ENCODE measurements at places on chromosomes 4 and X. TPM values are rescaled to one million over a fixed set of nuclear protein-coding genes. Genes with fewer than 3 reads are reported as not detected.

TAF7L gene
- not detected for total RNA-seq

SLC49A3 gene
- total RNA-seq, result 1.9 TPM

DNA sequence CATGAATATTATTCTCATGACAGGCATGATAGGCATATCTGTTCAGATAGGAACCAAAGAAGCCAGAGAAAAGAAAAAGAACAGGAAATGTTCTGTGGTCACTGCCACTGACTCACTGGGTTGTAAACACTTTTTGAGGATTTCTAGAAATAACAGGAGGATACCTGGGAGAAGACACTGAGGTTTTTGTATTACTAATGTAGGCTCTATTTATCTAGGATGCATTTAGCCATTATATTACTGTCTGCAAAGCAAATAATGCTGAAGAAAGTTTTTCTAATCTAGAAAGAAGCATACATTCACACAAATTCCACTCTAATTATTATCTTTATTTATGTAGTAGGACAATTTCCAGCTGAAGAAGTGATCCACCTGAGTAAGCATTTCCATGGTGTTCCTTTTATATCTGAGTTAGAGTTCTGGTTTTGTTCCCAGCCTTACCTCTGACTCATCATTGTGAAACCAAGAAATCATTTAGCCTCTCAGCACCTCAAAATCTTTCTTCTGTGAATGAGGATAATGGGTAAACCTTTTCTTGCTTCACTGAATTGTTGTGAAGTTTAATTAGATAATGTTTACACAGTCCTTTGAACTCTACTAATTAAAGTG lies 40.2 kb upstream of the EPGN start:
- no peak for DNase-seq

DNA sequence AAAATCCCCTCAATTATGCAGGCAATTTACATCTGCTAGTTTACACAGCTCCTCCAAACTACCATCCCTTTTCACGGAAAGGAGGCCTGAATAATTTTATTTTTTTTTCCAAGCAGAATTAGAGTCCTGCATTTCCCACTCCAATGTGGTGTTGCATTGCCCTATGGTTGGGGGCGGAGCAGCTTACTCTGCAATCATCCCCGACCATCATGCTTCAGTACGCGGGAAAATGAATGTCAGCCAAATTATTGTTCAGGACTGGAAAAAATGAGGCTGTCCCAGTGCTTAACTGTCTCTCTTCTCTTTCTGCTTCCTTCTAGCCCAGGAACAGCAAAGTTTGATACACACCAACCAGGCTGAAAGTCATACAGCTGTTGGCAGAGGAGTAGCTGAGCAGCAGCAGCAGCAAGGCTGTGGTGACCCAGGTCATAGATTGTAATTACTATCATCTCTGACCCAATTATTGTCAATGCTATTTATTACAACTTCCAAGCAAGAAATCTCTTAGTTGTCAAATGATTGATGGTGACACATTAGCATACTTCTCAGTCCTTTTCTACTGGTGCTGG lies 28.3 kb downstream of the MMRN1 start:
- DNase-seq, result no peak

- DNase-seq, result no peak
Measured at GRCh38 chr4:53994382-53995102, 69.9 kb downstream of the CHIC2 start.

GRCh38 chrX:109863811-109864210 lies 130.8 kb upstream of the ACSL4 start:
- no peak for DNase-seq

DNA sequence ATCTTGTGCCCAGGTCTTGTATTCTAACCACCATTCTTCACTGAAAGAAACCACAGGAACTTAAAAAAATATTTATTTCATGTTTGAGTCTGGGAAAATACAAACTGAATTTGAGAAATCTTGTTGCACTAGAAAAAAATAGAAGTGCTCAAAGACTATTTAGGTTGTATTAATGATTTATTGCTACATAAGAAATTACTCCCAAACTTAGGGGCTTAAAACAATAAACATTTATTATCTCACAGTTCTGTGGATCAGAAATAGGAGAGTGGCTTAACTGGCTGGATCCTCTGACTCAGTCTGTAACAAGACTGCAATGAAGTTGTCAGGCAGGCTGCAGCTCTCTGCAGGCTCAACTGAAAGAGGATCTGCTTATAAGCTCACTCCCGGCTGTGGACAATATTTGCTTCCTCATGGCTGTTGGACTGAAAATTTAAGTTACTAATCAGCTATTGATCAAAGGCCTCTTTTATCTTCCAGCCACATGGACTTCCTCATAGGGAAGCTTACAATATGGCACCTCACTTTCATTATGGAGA lies 295.4 kb upstream of the FAM241A start:
- no peak for DNase-seq

DNA sequence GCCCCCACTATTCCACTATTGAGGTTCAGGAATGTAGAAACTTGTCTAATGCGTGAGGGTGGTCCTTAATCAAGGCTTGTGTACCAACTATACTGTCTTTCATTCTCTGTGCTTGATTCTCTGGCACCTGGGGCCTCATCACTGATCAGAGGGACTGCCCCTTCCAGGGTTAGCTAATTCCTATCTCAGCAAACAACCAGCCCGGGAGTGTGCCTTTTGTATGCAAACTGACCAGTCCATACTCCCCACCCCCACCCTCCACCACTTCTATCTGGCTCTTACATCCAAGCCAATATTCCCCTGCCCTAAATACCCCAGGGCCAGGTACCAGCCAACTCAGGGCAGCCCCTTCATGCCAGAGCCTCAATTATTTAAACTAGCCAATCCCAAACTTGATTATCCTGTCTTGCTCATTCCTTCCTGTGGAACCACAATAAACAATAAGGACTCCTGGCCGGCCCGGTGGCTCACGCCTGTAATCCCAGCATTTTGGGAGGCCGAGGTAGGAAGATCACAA lies 59.3 kb downstream of the FTHL17 start:
- DNase-seq, result no peak

DNA sequence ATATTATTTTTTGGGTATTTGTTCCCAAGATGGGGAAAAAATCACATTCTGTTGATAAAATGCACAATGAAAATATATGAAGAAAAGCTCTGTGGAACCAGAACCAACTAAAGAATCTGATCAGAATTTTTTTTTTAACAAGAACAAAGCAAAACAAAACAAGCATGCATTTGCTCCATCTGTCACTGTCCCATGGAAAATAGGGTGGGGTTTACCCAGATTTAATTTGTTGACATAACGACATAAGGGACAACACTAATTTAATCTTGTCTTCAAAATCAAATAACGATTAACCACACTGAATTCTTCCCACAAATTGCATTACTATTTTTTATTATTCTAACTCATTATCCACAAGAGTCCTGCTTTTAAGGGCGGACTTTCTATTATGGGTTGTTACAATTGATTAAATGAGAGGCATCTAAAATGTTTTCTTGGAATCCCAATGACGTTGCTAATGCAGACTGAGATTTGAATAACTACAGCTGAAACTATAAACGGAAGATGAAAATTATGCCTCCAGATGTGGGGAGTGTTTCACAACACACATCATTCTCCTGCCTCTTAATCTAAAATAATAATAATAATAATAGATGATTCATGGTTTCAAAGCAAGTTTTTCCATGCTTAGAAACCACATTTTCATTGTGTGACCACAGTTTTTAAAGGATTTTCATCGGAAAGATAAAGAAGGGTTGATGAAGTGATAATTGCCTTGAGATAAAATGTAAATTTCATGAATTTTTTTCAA lies 307.0 kb upstream of the CPEB2 start:
- DNase-seq, result no peak

DNA sequence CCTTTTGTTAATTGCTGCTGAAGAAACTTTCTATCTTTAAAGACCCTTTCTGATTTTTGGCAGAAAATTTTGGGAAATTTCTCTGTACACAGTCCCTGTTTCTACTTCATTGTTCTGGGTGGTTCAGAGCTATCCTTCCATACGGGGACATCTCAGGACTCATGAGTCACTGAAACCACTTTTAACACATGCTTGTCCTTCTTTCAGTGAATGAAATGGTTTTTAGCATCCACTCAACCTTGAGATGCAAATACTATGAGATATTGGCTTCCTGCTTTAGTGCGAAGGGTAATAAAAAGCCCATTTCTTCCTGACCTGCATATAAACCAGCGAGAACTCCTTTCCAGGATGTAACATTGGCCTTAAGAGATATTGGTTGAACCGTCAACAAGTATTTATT lies 158.0 kb downstream of the REPS2 start:
- DNase-seq, result no peak

DNA sequence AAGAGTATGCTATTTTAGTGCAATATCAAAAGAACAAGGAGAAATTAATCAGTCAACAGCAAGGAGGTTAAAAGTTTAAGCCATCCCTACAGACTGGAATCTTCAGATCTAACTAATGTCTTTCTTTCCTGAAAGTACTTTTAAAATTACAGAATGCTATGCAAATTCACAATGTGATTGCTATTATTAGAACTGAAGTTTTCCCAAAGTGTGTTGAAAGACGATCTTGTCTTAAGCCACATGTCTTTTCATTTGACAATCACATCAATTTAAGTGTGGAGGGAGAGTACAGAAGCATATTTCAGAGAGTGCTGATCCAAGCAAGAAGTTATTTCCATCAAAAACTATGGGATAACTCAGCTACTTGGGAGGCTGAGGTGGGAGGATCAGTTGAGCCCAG lies 64.7 kb upstream of the TNIP3 start:
- no peak for DNase-seq

GRCh38 chr4:168931215-168931650 lies 78.8 kb downstream of the CBR4 start:
- DNase-seq, result no peak

GRCh38 chr4:90840828-90841227 lies 713.6 kb downstream of the CCSER1 start:
- no peak for DNase-seq

- DNase-seq, result no peak
Measured at GRCh38 chr4:99630857-99631360, 26.7 kb downstream of the C4orf54 start.

GRCh38 chr4:105483840-105484239 lies 10.0 kb upstream of the PPA2 start:
- no peak for DNase-seq

DNA sequence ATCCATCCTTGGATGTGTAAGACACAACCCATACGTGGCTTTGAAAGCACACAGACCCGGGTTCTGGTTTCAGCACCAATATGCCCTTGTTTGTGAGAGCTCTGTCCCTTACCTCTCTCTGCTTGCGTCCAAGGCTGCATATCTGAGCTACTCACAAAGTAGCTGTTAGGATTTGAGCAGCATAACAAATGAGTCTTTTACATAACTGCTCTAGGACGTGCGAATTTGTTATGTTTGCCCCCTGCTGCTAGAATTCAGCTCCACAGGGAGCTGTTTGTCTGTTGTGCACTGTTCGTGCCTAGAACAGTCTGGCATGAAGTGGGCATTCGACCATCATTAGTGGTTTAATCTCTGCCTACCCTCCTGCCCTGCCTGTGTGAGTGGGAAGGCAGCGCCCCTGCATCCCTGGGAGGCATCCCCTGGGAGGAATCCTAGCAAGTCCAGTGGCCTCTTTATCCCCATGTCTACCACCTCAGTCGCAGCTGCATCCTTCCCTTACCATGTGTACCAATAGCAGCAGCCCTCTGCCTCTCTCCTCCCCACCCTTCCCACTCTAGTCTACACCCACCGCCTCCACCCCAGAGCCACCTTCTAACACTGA lies 42.1 kb downstream of the SLC2A9 start:
- no peak for DNase-seq
